ENCODE measurements at places on chromosomes 11 and 22.
A peak's percentile ranks its signal among the peaks of the same experiment; 100 is the strongest.

- peak; percentile 10 for DNase-seq
These were observed 976 bp downstream of the DEPDC7 start for GRCh38 chr11:33016654-33017053.

DNA sequence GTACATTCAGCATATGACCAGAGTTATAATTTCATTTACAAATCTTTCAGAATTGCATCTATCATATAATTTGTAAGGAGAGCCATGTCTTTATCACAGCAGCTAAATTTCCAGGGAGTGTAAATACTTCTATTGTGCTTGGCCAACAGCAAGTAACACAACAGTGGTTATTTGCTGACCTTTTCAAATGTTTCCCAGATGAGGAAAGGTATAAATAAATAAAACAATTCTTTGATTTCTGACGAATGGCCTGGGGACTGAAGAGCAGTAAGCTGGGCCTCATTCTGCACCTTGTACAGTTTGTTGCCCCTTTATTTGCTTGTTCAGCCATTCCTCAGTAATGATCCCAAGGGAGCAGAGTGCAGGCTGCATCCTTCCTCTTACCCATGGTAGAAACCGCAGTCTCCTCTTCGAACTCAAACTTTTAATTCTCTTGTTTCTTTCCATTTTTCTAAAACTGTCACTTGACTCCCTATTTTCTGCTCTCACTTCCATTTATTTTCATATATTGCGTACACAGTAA lies 132.8 kb downstream of the DDX10 start:
- no peak for DNase-seq

GRCh38 chr11:1341928-1342524 lies 32.6 kb upstream of the TOLLIP start:
- DNase-seq = no peak

- DNase-seq = no peak
These were observed 107.5 kb downstream of the NXPE2 start for GRCh38 chr11:114785820-114786219.

GRCh38 chr11:108788565-108789199 lies 123.8 kb downstream of the DDX10 start:
- DNase-seq = peak; percentile 30

DNA sequence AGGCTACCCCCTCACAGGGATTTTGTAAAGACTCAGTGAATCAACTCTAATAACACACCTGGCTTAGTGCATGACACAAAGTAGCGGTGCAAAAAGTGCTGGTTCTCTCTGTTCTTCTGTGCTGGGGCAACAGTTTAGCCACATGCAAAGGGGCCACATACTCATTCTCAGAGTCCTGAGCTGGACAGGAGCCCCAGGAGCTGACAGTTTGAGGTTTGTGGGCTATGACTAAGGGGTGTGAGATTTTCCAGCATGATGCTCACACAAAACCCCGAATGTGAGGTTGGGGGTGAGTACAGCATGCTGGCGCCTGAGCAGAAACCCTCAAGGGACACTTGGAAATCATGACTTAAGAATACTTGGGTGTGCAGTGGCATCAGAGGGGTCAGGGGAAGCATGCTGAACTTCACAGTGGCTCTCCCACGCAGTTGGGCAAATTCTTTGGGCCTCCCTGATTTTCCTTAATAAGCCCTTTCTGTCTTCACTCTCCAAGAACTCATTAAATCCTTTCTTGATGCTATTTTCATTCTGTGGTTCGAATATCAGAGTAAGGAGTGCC lies 31.0 kb downstream of the TMPRSS5 start:
- DNase-seq = peak; percentile 72

- no peak for DNase-seq
These were observed 13.2 kb downstream of the KCNQ1OT1 start for GRCh38 chr11:2686360-2687222.

GRCh38 chr11:10317151-10317755 lies 12.4 kb downstream of the ADM start:
- DNase-seq = no peak

DNA sequence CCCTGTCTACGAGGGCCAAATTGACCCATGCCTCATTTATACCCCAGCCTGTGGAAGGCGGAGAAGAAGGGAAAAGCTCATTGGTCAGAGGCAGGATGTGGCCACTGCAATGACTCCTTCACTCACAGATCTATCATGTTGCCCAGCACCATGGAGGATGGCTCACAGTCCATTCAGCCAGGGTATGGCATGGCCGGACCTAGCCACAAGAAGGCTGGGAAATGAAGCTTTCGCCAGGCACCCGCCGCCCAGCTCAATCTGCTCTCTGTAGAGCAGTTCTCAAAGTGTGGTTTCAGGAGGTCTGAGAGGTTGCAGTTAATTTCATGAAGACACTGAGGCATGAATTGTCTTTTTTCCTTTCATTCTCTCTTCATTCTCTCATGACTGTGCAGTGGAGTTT lies 40.6 kb upstream of the LINC01488 start:
- no peak for DNase-seq

DNA sequence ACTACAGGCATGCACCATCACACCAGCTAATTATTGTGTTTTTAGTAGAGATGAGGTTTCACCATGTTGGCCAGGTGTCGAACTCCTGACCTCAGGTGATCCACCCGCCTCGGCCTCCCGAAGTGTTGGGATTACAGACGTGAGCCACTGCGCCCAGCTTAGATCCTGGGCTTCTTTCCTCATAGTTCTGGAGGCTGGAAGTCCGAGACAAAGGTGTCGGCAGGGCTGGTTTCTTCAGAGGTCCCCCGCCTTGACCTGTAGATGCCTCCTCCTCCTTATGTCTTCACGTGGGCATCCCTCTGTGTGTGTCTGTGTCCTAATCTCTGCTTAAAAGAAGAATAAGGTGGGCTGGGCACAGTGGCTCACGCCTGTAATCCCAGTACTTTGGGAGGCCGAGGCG lies 44.2 kb upstream of the FBLN1 start:
- no peak for DNase-seq

DNA sequence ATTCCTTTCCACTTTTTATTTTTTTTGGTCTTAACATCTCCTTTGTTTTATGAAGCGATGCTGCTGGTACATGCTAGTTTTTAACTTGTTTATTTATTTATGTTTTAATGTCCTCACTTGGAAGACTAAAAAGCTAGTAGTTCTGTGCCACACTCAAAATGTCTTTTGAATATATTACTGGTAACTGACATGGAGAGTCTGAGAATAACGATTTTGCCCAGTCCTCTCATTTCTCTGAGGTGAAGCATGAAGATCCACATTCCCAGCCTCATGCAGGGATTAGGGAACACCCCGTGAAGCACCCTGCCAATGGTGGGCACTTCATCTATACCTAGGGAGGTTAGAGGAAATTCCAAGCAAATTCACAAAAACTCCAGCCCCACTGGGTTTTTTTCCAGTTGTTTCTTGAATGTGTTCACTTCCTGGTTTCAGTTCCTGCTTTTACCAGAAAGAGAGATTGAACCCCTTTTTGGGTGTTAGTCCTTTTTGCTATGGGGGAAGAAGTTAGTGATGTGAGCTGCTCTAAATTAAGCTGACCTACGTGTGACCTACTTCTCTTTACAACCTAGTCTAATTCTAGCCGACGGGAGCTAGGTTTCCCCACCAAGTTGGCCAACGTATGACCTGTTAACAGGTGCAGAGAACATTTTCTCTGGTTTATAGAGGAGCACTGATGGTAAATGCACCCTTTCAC lies 106.1 kb downstream of the SLC1A2 start:
- DNase-seq = no peak

- no peak for DNase-seq
These were observed 28.6 kb downstream of the SCUBE1 start for GRCh38 chr22:43314611-43315010.

- DNase-seq = no peak
These were observed 28.2 kb upstream of the CTSD start for GRCh38 chr11:1791912-1792311.

DNA sequence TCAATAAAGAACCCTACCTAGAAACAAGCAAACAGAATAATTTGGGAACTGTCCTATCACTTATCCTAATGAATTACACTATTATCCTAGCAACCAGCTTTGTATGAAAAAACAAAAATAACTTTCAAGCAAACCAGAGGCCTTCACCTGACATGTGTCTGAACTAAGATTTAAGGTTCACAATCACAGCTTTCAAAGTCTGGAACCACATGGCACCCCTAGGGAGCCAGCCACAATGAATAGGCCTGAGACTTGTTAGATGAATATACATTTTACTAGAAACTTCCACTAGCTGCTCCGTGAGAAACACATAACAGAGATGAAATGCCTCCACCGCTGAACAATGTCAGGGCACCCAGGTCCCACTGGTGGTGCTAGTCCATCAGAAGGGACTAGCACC lies 65.8 kb upstream of the CYP2D6 start:
- DNase-seq = no peak

DNA sequence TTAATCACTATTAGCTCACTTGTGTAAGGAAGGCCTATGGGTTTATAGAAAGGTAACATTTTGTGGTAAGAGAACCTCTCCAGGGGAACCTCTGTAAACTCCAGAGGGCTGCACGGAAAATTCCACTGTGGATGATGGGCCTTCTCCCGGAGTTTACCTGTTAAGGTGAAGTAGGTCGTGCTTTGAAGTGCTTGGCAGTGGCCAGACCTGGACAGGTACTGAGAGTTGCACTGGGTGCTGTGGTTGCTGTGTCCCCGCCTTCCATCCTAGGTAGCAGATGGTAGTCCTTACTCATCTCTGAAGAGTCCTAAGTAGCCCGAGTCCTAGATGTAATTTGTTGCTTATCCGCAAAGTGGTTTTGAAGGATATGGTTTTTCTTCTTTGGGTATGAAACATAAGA lies 133.4 kb downstream of the TEAD1 start:
- DNase-seq = no peak

GRCh38 chr11:6327806-6328205 lies 7.5 kb upstream of the CAVIN3 start:
- no peak for DNase-seq

GRCh38 chr11:16863389-16863788 lies 124.9 kb downstream of the C11orf58 start:
- DNase-seq = no peak

GRCh38 chr22:39098026-39098425 lies 982 bp downstream of the APOBEC3H start:
- DNase-seq = no peak

GRCh38 chr11:119752946-119753345 lies 23.9 kb upstream of the NECTIN1 start:
- DNase-seq = no peak

DNA sequence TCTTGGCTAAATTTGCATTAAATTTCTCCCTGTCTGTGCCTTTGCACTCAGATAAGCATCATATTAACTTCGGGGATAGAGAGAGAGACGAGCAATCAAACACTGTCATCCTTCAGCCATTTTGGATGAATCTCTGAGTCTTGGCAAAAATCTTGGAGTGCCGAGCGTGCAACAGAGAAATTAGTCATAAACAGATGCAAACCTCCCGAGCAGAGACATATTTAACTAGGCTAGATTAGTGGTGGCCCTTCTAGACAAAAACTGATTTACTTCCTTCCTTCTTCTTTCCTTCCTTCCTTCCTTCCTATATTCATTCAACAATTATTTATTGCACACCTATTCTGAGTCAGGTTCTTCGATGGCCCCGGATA lies 114.4 kb upstream of the BLID start:
- DNase-seq = no peak

- DNase-seq = no peak
These were observed 68.6 kb upstream of the CCND1 start for GRCh38 chr11:69572233-69572860.

DNA sequence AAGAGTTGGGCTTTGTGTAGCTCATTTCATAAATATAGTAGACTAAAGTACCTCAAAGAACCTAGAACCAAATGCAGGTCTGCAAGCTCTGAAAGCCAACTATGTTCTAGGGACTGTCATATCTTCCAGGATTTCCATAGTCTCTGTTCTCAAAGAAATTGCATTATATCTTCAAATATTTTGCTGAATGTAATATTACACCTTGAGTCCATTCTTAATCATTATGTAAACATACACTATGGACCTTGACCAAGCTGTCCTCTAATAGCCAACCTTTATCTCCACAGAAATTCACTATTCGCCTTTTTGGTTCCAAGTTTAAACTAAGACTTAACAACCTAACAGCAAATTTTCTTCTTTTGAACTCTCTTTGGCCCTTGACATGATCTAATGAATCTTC lies 678.7 kb upstream of the ARHGAP42 start:
- DNase-seq = no peak

DNA sequence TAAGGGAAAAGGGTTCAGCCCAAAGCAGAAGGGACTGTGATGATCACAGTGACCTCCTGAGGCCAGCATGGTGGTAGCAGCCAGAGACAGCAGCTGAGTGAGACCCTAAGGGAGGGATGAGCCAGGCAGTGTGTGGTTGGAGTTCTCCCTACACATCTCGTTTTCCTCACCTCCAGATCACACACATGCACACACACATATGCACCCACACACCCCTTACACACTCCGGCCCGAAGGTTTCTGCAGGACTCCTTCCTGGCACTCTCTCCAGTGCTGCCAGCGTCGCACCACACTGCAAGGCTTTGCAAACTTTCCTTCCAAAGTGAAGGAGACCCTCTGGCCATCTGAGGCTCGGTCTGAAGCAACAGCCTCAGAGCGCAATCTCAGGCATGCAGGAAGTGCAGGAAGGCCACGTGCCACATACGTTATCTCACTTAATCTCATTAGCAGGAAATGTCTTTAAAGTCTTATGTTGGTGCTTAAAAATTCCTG lies 26.9 kb upstream of the TP53I11 start:
- no peak for DNase-seq

GRCh38 chr22:36808721-36809344 lies 8.0 kb downstream of the PVALB start:
- DNase-seq = no peak

- DNase-seq = no peak
These were observed 54.9 kb downstream of the CD6 start for GRCh38 chr11:61026121-61027031.

DNA sequence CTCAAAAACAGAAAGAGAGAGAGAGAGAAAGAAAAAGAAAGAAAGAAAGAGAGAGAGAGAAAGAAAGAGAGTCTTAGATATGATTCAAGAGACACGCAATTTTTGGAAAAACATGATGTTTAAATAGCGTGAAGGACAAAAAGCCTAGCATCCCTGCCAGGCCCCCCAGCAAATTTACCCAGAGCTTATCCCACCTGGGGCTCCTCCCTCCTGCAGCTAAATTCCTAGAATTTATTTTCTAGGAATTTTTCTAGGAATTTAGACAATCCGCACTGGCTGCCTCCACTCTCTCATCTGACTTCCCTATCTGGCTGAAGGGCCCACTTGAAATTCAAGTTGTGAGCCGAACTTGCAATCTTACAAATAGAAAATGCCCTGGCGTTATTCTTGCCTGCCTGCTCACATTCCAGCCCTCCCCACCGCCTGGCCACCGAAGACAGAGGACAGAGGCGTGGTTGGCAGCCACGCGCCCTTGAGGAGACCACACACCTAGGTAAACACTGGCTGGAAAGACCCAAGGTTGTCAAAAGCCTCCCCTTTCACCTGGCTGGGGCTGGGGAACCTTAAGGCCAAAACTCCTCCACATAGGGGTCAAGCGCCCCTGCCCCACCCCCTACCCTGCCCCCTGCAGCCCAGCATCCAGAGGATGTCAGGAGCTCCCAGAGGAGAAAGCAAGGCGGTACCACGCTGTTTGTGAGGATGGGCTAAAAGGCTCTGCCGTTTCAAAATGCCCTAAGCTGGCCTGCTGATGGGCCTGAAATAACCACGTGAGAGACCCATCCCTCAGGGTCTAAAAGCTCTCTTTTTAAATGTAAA lies 42.2 kb downstream of the AHNAK start:
- DNase-seq = no peak
